ENCODE measurements at places on chromosomes 5 and 9.

- no peaks in the 10 kb centered on the region for H3K27me3 ChIP-seq
- H3K4me3 ChIP-seq = no peak overlapping the region
- H3K4me1 ChIP-seq = no peaks in the 10 kb centered on the region
- H3K36me3 ChIP-seq = peaks cover 26% of the 10 kb centered on the region
- H3K27ac ChIP-seq = no peak overlapping the region
Measured at GRCh38 chr9:131608493-131609037, 63.2 kb downstream of the PRRT1B start.

DNA sequence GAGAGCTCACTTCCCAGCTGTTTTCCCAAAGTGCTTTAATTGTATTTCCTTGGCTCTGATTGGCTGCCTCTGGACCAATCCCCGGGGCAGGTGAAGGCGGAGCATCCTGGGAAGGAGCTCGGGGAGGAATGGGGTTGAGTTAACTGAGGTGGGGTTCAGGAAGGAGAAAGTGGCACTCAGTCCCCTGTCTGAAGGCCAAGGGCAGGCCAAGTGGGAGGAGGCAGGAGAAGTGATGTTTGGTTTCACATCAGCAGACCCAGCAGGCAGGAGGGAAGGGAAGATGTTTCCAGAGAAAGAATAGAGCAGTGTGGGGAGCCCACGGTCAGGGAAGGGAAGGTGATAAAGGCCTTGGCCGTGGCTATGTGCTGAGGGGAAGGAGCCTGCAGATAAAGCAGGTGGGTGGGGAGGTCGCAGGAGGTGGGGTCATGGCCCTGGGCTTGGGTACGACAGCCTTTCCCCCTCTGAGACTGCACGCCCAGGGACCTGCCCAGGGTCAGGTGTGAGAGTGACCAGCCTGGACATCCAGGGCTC lies 3.1 kb downstream of the TSPAN17 start:
- peaks cover 66% of the 10 kb centered on the region for H3K4me1 ChIP-seq

GRCh38 chr5:67020096-67020615 lies 176.4 kb downstream of the CD180 start:
- DNase-seq = no peak
- no peak overlapping the region for H3K27ac ChIP-seq
- H3K4me3 ChIP-seq = no peak overlapping the region
- no peaks in the 10 kb centered on the region for H3K4me1 ChIP-seq
- no peaks in the 10 kb centered on the region for H3K27me3 ChIP-seq
- no peaks in the 10 kb centered on the region for H3K36me3 ChIP-seq

DNA sequence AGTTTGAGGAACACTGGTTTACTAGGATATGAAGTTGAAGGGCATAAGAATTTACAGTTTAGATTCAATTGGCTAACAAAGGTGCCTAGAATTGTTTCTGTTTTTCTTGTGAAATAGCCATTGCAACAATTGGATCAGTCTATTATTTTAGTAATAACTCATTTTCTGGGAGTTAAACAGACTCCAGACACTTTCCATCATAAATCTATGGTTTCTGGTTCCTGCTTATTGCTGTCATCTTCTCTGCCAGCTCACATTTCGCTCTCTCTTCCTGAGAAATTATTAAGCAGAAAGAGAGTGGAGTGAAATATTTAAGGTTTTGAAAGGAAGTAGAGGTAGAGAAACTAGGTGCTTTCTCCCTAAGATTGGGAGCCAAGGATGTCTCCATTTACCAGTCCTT lies 165.1 kb upstream of the PRR16 start:
- H3K4me3 ChIP-seq = no peak overlapping the region
- no peak overlapping the region for H3K27ac ChIP-seq
- H3K36me3 ChIP-seq = no peaks in the 10 kb centered on the region
- no peaks in the 10 kb centered on the region for H3K4me1 ChIP-seq

- no peaks in the 10 kb centered on the region for H3K27me3 ChIP-seq
- no peaks in the 10 kb centered on the region for H3K36me3 ChIP-seq
- DNase-seq = no peak
- no peak overlapping the region for H3K27ac ChIP-seq
- no peak overlapping the region for H3K4me3 ChIP-seq
Measured at GRCh38 chr5:38638656-38639055, 82.2 kb upstream of the LIFR start.

DNA sequence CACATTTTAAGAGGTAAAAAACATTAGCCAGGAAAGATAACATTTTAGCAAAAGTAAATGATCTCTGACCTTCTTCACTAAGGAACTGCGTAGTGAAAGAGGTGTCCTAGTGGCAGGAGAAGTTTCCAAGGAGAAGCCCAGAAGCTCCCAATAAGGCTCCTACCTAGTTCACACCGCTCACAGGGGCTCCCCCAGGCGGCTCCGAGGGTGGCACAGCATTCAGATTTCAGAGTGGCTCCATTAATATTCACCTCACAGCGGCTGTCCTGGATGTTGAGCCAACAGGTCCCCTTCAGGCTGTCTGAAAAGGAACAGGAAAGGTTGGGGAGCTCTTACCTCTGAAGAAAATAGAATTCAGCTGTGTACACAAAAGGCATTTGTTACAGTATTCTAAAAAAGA lies 187.3 kb downstream of the FBN2 start:
- no peaks in the 10 kb centered on the region for H3K4me1 ChIP-seq
- H3K27me3 ChIP-seq = no peaks in the 10 kb centered on the region
- no peaks in the 10 kb centered on the region for H3K36me3 ChIP-seq
- no peak for DNase-seq
- H3K4me3 ChIP-seq = no peak overlapping the region

DNA sequence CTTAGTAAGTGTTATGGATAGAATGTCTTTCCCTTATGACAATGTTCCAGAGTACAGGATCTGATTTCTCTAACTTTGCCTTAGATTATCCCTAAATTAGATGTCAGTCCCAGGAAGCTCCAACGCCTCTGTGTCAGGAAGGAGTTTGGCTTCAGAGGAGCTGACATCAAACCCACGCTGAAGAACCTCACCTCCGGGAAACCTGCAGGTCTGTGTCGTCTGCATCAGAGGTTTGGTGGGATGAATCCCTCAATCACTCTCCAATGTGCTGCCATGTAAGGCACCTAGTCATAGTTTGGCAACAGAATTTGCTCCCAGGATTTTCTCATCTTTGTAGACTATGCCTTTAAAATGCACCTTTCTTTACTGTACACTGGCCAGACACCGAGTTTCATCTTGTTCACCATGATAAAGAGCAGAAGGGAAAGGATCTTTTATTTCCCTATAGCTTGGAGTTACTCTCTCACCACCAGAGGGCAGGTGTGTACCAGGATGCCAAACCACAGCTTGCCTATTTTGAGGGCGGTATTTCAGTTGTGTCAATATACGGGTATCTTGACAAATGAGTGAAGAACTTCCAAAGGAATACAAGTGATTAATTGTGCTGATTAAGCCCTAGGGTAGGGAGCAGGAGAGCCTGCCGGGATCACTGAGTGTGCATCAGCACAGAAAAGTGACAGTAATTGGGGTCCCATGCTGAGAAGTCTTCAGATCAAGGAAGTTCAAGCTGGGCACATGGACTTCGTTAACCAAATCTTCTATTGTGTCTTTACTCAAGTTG lies 23.4 kb downstream of the MINAR2 start:
- no peaks in the 10 kb centered on the region for H3K4me1 ChIP-seq
- no peak for DNase-seq
- H3K4me3 ChIP-seq = no peak overlapping the region
- H3K27ac ChIP-seq = no peak overlapping the region
- no peaks in the 10 kb centered on the region for H3K27me3 ChIP-seq
- H3K36me3 ChIP-seq = no peaks in the 10 kb centered on the region

DNA sequence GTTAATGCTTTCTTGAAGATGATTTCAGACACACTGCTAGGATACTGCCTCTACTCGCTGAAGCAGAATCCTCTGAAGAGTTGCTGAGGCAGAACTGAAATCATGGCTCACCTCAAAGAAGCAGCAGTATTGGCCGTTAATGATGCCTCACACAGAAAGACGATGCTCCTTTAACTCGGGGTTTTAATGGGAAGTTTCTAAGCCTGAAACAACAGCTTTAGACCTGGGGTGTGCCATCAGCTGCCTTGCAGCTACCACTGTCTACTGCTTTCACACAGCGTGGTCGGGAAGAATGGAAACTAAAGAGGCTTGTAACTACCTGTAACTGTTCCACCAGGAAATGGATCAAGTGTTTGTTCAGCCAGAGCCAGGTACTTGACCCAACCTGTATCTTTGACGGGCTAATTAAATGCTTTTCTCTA lies at the start of gene CTXN3:
Gene CTXN3, plus strand, starts transcription at position 65 of the 422 bp plus-strand sequence. CDS start 8,440 bp downstream, outside the sequence.
- H3K4me3 ChIP-seq = no peak within 1 kb of the TSS
- no peaks in the 10 kb centered on the region for H3K4me1 ChIP-seq
- H3K27ac ChIP-seq = no peak within 1 kb of the TSS
- no peak for DNase-seq

- DNase-seq = no peak
- H3K4me3 ChIP-seq = no peak overlapping the region
- no peaks in the 10 kb centered on the region for H3K27me3 ChIP-seq
- H3K36me3 ChIP-seq = no peaks in the 10 kb centered on the region
- no peak overlapping the region for H3K27ac ChIP-seq
- H3K4me1 ChIP-seq = no peaks in the 10 kb centered on the region
Measured at GRCh38 chr5:120241400-120241799, 222.7 kb upstream of the PRR16 start.

DNA sequence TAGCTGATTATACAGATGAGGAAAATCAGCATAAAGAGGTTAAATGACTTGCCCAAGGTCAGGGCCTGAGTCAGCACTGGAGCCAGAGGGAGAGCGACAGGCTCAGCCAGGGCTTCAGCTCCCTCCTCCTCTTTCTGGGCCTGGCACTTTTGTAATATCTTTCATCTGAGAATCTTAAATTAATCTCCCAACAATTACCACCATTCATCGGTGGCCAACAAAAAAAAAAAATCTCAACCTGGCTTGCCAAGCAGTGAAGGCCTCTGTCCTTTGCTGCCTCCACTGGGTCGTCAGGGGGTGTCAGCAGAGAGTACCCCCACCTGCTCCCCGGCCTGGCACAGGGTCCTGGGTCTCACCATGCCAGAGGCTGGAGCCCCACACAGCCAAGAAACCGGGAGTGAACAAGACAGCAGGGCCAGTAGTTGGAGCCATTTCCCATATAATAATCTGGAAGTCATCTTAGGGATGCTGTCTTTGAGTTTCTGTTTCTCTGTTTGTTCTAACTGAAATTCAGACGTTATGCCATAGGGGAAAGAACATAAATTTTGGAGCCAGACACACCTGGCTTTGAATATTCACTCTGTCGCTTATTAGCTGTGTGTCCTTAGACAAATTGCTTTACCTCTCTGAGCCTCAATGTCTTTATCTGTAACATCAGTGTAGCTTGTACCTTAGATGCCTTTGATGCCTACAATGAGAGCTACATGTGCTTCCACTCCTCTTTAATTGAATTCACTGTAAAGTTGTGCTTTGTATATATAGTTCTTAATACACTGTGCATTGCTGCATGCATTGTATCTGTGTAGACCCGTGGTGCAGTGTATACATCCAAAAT lies 299.9 kb upstream of the MSX2 start:
- no peak for DNase-seq
- no peak overlapping the region for H3K4me3 ChIP-seq
- no peaks in the 10 kb centered on the region for H3K4me1 ChIP-seq
- H3K36me3 ChIP-seq = no peaks in the 10 kb centered on the region
- no peaks in the 10 kb centered on the region for H3K27me3 ChIP-seq
- H3K27ac ChIP-seq = no peak overlapping the region

- no peaks in the 10 kb centered on the region for H3K36me3 ChIP-seq
- no peak overlapping the region for H3K4me3 ChIP-seq
- DNase-seq = no peak
- peaks cover 8% of the 10 kb centered on the region for H3K4me1 ChIP-seq
- H3K27me3 ChIP-seq = peaks cover 9% of the 10 kb centered on the region
Measured at GRCh38 chr9:98973576-98973975, 29.9 kb downstream of the COL15A1 start.

DNA sequence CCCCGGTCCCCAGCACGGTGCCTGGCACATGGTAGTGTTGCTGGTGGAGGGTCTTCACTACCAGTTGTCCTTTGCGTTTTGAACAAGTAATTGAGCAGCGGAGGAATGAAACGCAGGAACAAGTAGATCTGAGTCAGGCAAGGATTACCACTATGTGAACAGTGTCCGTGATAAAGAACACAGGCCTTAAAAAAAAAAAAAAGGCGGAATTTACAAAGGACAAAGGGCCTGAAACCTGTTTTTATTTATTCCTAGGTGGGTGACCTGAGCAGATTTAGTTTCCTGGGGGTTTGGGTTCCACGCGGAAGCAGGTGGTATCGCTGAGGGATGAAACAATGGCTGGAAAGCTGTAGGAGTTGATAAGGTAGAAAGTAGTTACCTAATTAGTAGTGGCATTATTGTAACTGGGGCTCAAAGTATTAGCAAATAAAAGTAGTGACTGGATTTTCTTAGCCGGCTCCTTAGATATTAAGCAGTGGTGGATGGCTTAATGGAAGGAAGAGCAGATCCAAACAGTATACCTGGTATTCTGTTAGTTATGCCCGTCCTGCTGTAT lies 1.1 kb downstream of the RUSC2 start:
- peak overlapping the region; percentile 57 for H3K27ac ChIP-seq
- H3K4me3 ChIP-seq = no peak overlapping the region
- DNase-seq = no peak
- peaks cover 7% of the 10 kb centered on the region for H3K4me1 ChIP-seq

GRCh38 chr5:143515829-143516228 lies 112.3 kb upstream of the NR3C1 start:
- H3K27me3 ChIP-seq = no peaks in the 10 kb centered on the region
- no peak for DNase-seq
- no peaks in the 10 kb centered on the region for H3K36me3 ChIP-seq
- no peak overlapping the region for H3K4me3 ChIP-seq
- no peak overlapping the region for H3K27ac ChIP-seq

- H3K27me3 ChIP-seq = no peaks in the 10 kb centered on the region
- H3K36me3 ChIP-seq = no peaks in the 10 kb centered on the region
- no peak for DNase-seq
- H3K4me3 ChIP-seq = no peak overlapping the region
- no peaks in the 10 kb centered on the region for H3K4me1 ChIP-seq
- no peak overlapping the region for H3K27ac ChIP-seq
Measured at GRCh38 chr5:54861212-54861894, 124.0 kb downstream of the ESM1 start.

DNA sequence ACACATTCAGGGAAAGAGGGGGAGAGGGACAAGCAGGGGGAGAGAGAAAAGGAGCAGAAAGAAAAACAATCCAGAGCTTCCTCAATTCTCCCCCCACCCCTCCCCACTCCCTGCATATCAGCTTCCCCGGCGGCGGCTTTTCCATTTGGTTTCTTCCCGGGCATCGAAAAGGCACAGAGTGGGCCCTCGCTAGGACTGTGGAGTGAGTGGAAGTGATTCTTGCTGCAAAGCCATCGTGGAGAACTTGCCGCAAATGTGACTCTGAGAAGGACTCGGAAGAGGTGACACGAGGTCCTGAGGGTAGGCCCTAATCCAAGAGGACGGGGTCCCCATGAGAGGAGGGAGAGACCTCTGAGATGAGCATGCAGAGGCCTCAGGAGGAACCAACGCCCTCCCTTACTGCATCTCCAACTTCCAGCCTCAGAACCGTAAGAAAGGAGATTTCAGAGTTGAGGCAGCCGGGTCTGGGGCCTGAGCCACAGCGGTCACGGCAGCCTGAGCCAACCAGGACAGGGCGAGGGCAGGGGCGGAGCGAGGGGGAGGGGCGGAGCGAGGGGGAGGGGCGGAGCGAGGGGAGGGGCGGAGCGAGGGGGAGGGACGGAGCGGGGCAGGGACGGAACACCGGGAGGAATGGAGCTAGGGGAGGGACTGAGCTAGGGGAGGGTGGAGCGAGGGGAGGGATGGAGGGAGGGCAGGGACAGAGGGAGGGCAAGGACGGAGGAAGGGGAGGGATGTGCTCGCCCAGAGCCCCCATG lies 21.2 kb upstream of the SARDH start:
- no peak for DNase-seq
- no peak overlapping the region for H3K27ac ChIP-seq
- H3K36me3 ChIP-seq = no peaks in the 10 kb centered on the region
- no peaks in the 10 kb centered on the region for H3K27me3 ChIP-seq
- no peak overlapping the region for H3K4me3 ChIP-seq
- no peaks in the 10 kb centered on the region for H3K4me1 ChIP-seq

Measured in CD8-positive, alpha-beta memory T cell (primary cell).